ENCODE measurements at places on chromosomes 1 and 21. TPM values are rescaled to one million over a fixed set of nuclear protein-coding genes. Genes with fewer than 3 reads are reported as not detected.
A peak's percentile ranks its signal among the peaks of the same experiment; 100 is the strongest.

DNA sequence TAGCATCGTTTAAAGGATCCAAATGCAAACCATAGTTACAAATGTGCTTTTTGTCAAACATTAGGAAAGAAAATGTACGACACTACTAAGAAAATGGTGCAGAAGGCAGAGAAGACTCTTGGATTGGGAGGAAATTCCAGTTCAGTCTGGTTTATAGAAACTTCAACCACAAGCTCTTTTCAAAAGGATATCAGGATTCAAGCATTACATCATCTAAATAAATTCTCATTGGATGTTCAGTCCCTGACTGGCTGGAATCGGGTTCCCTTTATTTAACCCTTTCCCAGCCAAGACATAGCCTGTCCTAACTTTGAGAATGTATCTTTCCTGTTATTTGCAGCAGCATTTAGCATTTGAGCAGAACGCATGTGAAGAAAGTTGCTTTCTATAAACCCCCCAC, 184.6 kb downstream of the LMO4 start:
- no peaks in the 10 kb centered on the region for H3K4me1 ChIP-seq
- no peaks in the 10 kb centered on the region for H3K27me3 ChIP-seq
- no peak overlapping the region for H3K4me3 ChIP-seq
- DNase-seq = no peak
- H3K27ac ChIP-seq = no peak overlapping the region

DMRTA2 gene
- total RNA-seq = not detected

FAM78B gene
- 0.58 TPM for total RNA-seq

DNA sequence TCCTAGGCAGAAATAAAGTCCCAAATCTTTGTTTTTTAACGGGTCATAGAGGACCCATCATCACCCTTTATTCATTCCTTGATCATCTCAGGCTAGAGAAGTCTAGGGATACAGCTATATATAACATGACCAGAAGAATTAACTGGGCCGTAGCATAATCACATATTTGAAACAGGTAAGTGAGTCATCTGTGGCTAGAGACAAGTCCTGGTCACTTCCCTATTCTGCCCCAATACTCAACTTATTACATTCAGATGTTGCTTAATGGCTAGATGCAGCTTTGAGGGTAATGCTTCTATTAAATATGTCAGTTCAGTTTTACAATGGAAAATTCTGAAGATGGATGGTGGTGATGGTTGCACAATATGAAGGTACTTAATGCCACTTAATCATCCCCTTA, 47.0 kb downstream of the EXO1 start:
- H3K4me3 ChIP-seq = no peak overlapping the region
- DNase-seq = no peak
- H3K27ac ChIP-seq = no peak overlapping the region
- no peaks in the 10 kb centered on the region for H3K27me3 ChIP-seq

VANGL2 gene
- not detected for total RNA-seq

DNA sequence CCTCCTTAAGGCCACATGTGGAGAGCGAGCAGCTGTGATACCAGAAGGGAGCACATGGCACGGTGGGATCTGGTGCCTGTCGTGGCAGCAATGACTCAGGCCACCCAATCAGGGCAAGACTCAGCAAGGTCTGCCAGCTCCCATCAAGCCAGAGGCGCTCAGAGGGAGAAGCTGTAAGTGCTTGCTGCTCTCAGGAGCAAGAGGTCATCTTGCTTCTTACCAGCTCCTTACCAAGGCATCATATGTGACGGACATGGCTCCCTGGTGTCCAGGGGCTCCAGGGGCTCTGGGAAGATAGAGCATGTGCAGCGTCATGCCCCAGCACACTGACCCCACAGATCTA, 72.9 kb downstream of the ITPKB start:
- no peaks in the 10 kb centered on the region for H3K27me3 ChIP-seq
- H3K4me1 ChIP-seq = peaks cover 19% of the 10 kb centered on the region
- no peak overlapping the region for H3K27ac ChIP-seq
- DNase-seq = no peak
- H3K4me3 ChIP-seq = no peak overlapping the region

ZNF362 gene
- 25.2 TPM for total RNA-seq

DNA sequence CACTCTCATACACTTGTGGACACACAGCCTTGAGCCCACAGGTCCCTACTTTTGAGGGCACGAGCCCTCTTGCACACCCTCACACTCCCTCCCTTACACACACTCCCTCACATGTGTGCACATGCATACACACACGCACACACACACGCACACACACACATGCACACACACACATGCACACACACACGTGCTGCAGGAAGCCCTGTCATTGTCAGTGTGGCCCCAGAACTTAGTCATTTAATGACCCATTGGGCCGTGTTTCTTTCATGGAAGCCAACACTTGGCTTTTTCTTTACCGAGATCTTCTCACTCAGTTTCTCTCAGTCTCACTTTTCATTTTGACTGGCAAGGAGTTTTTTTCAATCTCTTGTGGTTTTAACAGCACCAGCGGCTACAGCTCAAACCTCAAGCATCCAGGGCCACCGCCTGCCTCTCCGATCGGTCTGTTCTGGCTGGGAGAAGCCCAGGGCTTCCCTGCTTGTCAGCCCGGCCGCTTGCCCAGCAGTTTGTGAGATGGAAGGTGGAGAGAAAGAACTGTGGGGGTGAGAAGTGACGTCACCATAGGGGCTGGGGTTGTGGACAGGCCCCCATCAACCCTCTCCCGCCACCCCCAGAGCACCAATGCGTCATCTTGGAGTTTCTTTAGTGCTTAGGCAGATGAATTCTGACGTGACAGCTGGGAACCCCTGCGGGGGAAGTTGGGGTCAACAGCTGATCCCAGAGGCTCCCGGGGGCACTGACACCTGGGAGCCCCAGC, 15.8 kb upstream of the TNFRSF8 start:
- H3K27me3 ChIP-seq = no peaks in the 10 kb centered on the region
- peaks cover 18% of the 10 kb centered on the region for H3K4me1 ChIP-seq
- H3K27ac ChIP-seq = no peak overlapping the region

GRCh38 chr1:208038303-208038702, 127.4 kb upstream of the CD34 start:
- no peaks in the 10 kb centered on the region for H3K36me3 ChIP-seq
- no peaks in the 10 kb centered on the region for H3K4me1 ChIP-seq
- no peak overlapping the region for H3K4me3 ChIP-seq
- H3K27me3 ChIP-seq = no peaks in the 10 kb centered on the region
- H3K27ac ChIP-seq = no peak overlapping the region

DNA sequence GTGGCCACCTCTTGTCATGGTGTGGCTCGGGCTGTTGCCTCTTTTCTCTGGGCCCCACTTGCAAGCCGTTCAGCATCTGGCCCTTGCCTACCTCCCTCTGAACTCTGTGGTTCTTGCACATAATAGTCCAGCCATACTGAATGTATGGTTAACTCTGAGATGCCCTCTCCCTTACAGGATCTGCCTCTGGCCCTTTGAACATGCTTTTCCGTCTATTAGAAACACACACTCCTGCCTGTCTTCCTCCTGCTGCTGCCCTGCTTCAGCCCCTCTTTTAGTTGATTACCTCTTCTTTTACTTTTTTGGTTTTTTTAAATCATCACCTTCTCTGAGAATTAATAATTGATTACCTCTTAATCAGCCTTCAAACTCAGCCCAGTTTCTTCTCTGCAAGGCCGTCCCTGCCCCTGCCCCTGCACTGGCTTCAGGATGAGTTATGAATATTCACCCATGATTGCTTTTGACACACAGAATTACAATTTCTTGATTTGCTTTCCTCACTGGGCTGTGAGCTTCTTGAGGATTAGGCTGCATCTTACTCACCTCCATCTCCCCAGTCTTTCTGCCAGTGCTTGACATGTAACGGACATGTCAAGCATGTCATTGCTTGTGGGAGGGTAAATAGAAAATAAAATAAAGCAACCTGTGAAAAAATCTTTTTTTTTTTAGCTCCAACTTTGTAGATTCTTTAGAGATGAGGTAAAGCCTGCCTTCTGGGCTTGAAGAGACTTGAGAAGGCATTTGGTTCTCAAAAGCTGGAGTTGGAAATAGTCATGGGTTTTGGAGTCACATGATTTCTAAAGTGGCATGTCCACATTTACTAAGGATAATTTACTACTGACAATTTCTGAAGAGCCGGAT, 158.3 kb downstream of the PLXNA2 start:
- DNase-seq = no peak
- peak overlapping the region; percentile 60 for H3K4me3 ChIP-seq
- H3K27me3 ChIP-seq = no peaks in the 10 kb centered on the region
- H3K36me3 ChIP-seq = no peaks in the 10 kb centered on the region
- H3K4me1 ChIP-seq = peaks cover 6% of the 10 kb centered on the region

DNA sequence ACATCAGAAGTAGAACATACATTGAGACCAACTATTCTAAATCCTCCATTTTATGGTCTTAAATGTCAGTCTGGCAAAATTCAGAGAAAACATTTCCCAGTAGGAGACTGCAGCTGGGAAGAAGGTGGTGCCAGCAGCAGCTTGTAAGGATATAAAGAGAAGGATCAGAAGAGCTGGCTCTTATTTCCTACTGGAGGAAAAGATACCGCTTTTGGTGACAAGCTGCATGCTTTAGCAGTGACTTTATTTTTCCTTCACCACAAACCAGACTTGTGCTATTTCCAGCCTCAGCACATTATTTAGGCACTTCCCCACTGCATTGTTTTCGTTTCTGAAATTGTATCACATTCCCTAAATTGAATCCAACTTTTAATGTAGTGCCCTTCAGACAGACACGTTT, 28.4 kb downstream of the RNF11 start:
- H3K27ac ChIP-seq = no peak overlapping the region
- no peak overlapping the region for H3K4me3 ChIP-seq
- H3K4me1 ChIP-seq = no peaks in the 10 kb centered on the region
- no peak for DNase-seq

DNA sequence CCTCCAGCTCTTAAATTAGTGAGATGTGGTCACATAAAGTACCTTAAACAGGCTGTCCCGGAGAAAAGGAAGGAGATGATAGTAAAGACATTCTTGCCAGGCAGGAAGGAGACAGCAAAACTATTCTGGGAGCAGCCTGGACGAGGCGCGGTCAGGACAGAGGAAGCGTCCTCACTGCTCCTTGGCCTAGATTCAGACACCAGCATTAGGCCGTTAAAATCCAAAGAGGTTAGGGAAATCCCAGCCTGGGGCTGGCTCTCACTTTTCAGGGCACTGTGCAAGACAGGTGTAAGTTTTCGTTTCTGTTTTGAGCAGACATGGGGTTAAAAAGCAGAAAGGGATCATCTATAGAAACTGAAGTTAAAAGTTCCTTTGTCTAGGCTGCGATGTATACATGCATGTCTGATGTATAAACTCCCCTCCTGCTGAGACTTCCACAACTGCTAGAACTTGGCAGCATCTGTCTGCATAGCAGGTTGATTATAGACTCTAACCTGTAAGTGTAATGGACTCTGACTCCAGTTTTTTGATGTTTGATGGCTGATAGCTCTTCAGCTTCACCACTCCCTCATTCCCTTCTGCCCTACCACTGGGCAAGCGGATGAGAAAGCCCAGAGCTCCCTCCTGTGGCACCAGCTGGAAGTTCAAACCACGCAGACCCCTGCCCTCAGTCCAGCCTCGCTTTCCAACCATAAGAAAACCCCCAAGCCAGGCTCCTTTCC, 21.5 kb downstream of the STPG1 start:
- DNase-seq = peak; percentile 60
- peak overlapping the region; percentile 60 for H3K27ac ChIP-seq
- peaks cover 12% of the 10 kb centered on the region for H3K4me1 ChIP-seq
- H3K27me3 ChIP-seq = no peaks in the 10 kb centered on the region

GPR52 gene
- 3.3 TPM for total RNA-seq

DNA sequence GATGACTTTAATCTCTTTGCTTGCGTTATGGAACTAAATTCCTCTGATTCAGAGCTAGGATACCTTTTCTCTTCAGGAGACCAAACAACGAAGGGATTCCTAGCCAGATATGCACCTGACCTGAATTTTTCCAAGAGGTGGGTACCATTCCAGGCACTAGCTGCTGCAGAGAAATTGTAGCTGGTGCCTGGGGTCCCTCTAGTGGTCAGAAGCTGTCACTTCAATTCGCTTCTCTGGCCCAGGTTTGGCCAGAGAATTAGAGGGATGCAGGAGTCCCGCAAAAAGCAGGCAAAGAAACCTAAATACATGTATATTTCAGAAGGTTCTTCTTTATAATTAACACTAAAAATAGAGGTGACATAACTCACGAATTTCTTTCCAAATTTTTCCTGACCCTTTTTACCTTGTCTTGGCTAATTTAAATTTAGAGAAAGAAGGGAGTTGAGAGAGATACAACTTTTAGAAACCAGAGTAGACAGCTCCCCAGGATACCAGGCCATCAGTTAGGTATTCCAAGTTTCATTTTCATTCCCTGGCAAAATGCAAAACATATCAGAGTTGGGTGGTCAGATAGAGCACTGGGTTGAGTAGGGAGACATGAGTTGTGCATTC, 9.6 kb downstream of the ACKR1 start:
- peak; percentile 40 for DNase-seq
- no peaks in the 10 kb centered on the region for H3K4me1 ChIP-seq
- no peak overlapping the region for H3K4me3 ChIP-seq
- H3K27ac ChIP-seq = no peak overlapping the region
- no peaks in the 10 kb centered on the region for H3K36me3 ChIP-seq

GRCh38 chr1:55813618-55814017, 598.5 kb upstream of the USP24 start:
- H3K27me3 ChIP-seq = no peaks in the 10 kb centered on the region
- no peak for DNase-seq
- H3K36me3 ChIP-seq = no peaks in the 10 kb centered on the region
- no peak overlapping the region for H3K4me3 ChIP-seq
- H3K27ac ChIP-seq = no peak overlapping the region

DNA sequence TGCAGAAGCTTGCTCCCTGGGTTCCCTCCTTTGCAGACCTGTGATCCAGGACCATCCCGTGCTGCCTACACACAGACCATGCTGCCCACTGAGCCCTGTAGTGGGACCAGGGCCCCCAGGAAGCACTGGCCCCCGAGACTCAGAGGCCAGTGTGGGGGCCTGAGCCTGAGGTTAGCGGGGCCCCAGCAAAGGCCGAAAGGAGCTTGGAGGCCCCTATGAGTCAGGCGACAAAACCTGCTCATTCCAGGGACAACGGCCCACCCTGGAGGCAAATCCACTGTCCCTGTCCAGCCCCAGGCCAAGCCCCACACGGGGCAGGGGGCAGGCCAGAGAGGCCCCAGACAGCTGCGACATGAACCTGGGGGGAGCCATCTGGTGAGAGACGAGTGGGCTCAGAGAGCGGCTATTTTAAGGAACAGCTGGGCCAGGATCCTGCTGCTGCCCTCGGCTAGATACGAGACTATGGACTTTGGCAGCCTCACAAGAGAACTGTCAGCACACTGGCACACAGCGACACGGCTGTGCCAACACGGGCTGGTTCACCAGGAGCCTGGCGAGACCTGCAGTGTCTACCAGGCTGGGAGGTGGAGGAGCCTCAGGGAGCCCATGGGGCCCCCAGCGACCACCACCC, 74.7 kb downstream of the ARHGEF16 start:
- peaks cover 9% of the 10 kb centered on the region for H3K4me1 ChIP-seq
- H3K27me3 ChIP-seq = no peaks in the 10 kb centered on the region
- H3K27ac ChIP-seq = no peak overlapping the region
- H3K36me3 ChIP-seq = no peaks in the 10 kb centered on the region
- no peak overlapping the region for H3K4me3 ChIP-seq

- no peak overlapping the region for H3K4me3 ChIP-seq
- no peak for DNase-seq
- H3K36me3 ChIP-seq = no peaks in the 10 kb centered on the region
- peaks cover 4% of the 10 kb centered on the region for H3K4me1 ChIP-seq
- no peak overlapping the region for H3K27ac ChIP-seq
These were observed 2.3 kb upstream of the PLEKHN1 start for GRCh38 chr1:963746-964525.

GRCh38 chr21:46203203-46203600, 18.9 kb upstream of the SPATC1L start:
- H3K4me1 ChIP-seq = no peaks in the 10 kb centered on the region
- no peak for DNase-seq
- H3K4me3 ChIP-seq = no peak overlapping the region

HEYL gene
- total RNA-seq = not detected

CD5L gene
- total RNA-seq = not detected

HSPA6 gene
- 0.89 TPM for total RNA-seq

AMY1A gene
- total RNA-seq = not detected
